ENCODE measurements at places on chromosomes 6 and 20. TPM values are rescaled to one million over a fixed set of nuclear protein-coding genes. Genes with fewer than 3 reads are reported as not detected.

The MLN gene
- not detected for total RNA-seq

The SIGLEC1 gene
- total RNA-seq, result not detected

The GABRR2 gene
- total RNA-seq, result 0.27 TPM

The RNASET2 gene
- total RNA-seq, result 12.6 TPM

The BMP2 gene
- total RNA-seq, result 41.5 TPM

The SAMD5 gene
- 3.6 TPM for total RNA-seq

The RGS17 gene
- total RNA-seq, result 4.8 TPM

The TCP11 gene
- total RNA-seq, result 0.07 TPM

The APOM gene
- not detected for total RNA-seq

The SAMD10 gene
- total RNA-seq, result 2.6 TPM

The JAG1 gene
- 71.8 TPM for total RNA-seq

The TAF11 gene
- 39.6 TPM for total RNA-seq

The TOMM34 gene
- 48.3 TPM for total RNA-seq

The RAMACL gene
- total RNA-seq, result 8.7 TPM

The FERMT1 gene
- 6.5 TPM for total RNA-seq

The HRH3 gene
- not detected for total RNA-seq

All from thoracic aorta endothelial cell (primary cell).